ENCODE measurements at places on chromosomes 7 and 10. TPM values are rescaled to one million over a fixed set of nuclear protein-coding genes. Genes with fewer than 3 reads are reported as not detected.

GRCh38 chr7:137474540-137475026, 131.1 kb upstream of the PTN start:
- DNase-seq, result no peak

GRCh38 chr10:283916-284356, 148.7 kb downstream of the ZMYND11 start:
- no peak for DNase-seq

Gene SUN3
- not detected for total RNA-seq

Gene CPXM2
- 11.2 TPM for total RNA-seq
